BJ (cell line): ENCODE measurements at places on chromosomes 12 and 14.

GRCh38 chr14:103693515-103693914 is 21.7 kb downstream of the XRCC3 start:
- no peak for DNase-seq

GRCh38 chr12:57133013-57133569 is 4.8 kb downstream of the LRP1 start:
- DNase-seq, result no peak

DNA sequence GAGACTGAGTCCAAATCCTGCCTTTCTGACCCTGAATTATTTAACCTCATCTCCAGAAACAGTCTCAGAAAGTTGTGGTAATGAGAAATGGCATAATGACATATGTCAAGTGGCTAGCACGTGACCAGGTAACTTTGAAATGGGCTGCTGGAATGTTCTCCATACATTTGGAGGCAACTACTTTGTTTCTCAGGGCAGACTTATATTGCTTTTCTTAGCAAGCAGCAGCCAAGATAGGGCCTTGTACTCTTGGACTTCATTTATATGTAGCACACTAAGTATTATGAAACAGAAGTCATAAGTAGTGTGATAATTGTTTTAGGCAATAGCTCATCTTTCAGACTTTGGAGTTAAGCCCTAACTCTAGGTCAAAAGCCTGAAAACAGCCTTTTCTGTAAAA is 494.7 kb downstream of the NPAS3 start:
- DNase-seq, result no peak

- no peak for DNase-seq
These were observed 311.7 kb upstream of the E2F7 start for GRCh38 chr12:77377116-77377515.

DNA sequence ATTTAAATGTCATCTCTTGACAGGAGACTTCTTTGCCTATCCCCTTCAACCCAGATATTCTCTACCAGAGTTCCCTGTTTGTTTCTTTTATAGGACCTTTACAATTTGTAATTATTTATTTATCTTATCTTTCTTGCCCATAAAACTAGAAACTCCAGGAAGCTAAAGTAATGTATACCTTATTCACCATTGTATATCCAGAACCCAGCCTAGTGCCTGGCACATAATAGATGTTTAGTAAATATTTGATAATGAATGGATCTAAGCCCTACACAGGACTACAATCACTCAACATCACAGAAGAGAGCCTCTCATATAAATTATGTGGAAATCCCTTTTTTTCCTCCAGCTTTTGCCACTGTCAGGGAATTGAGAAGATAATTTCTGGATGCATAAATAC is 125.6 kb upstream of the CNOT2 start:
- no peak for DNase-seq

GRCh38 chr12:108839890-108840230 is 17.5 kb downstream of the SSH1 start:
- DNase-seq, result no peak

DNA sequence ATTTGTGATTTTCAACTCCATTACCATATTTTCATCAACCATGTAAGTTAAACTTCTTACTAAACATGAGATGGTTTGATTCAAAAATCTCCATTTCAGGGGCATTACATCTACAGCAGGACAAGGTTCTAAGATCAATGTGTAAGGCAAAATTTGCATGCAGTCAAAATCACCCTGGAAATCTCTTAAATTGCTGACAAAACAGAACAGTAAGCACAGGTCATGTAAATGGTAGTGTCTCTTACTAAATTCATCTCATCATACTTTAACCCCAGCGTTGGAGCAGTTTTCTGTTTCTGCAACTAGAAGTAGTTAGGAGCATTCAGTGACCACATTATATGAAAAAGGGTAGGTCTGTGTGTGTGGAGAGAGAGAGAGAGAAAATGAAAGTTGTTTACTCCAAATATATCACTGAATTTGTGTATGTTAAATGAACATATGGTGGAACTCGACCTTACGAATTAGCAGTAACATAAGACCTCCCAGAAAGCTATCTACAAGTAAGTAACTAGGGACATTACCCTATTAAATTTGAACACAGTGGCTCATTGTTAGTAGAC is 227.5 kb downstream of the SSPN start:
- DNase-seq, result no peak

DNA sequence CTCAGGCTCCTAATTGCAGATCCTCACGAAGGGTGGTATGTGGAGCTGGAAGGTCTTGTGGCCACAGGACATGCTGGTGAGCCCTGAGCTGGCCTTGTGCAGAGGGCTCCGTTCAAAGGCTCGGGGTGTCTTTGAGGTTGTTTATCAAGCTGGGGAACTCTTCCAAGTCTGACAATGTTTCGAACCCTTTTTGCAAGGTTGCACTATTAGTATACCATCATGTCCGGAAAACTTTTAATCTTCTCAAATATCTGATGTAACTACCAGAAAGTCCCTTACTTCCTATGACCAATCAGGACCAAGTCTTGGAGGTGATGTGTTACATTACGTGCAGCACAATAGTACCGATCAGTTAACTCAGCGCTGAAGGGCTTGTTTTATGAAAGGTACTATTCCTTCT is 21.5 kb downstream of the UBR7 start:
- DNase-seq, result no peak

DNA sequence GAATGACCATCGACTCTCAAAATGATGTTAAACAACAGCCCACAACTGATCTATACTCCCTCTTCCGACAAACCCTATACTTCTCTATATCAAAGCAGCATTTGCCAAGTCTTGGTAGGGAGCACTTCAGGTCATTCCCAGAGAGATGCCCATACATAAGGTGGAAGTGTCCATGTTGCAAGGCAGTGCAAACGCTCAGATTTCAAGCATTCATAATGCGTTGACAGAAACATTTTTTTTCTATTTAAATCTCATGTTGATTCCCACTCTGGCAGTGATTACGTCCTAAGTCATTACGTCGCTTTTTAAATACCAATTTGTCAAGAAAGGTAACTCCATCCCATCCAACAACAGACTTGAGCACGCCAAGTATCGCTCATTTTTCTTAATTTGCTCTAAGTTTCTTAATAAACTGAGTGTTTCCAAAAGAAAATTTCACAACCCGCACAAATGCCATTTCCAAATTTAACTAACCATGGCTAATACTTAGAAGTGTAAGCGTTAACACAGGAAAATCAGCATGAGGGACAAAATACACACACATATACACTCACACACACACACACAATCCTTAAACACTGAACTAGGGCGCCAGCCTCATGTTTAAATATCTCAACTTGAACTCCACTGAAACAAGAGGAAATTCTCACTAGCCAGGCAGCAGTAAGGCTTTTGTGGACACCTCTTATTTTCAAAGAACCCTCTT is 1.1 kb downstream of the GXYLT1 start:
- DNase-seq, result no peak

- DNase-seq, result no peak
These were observed 74.3 kb upstream of the OTX2 start for GRCh38 chr14:56884617-56885016.

GRCh38 chr12:49864798-49865090 is 21.8 kb upstream of the BCDIN3D start:
- DNase-seq, result no peak
